Fibroblast of skin of abdomen (primary cell): ENCODE measurements at places on chromosomes 5 and 9.

DNA sequence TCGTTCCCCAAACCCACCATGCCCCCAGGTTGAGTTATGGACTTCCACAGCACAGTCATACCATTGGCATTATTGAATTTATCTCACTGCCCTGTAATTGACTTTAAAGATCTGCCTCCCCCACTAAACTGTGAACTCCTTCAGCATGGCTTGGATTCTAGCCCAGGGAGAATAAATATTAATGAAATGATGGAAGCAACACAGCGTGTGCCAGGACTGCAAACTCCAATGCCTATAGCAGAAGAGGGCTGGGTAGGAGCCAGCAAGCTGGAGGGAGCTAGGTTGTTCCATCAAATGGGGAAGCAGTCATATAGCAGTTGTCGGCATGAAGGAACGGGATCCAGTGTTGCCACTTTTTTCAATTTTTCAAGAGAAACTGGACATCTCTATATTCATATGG is 69.0 kb upstream of the MSX2 start:
- DNase-seq: no peak

DNA sequence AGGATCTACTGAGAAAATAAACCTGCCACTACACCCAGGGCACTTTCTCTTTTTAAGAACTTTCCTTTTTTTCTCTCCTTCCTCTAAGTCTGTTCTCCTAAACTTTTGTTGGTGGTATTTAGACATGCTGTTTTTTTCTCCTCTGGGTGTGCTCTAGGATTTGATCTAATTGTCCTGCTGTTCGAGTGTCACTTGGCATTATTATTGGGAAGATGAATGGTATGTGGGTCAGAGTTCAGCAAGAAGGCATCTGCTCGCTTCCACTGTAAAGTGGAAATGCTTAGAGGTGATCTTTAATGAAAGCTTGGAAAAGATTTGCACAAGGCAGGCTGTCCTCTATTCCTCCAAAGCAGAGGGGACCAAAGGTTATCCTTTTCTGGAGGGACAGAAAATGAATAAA is 1.3 kb upstream of the PLPPR1 start:
- DNase-seq: no peak

GRCh38 chr5:66255714-66256113 is 111.6 kb downstream of the SREK1 start:
- no peak for DNase-seq

GRCh38 chr5:163189023-163189553 is 248.3 kb upstream of the CCNG1 start:
- no peak for DNase-seq

DNA sequence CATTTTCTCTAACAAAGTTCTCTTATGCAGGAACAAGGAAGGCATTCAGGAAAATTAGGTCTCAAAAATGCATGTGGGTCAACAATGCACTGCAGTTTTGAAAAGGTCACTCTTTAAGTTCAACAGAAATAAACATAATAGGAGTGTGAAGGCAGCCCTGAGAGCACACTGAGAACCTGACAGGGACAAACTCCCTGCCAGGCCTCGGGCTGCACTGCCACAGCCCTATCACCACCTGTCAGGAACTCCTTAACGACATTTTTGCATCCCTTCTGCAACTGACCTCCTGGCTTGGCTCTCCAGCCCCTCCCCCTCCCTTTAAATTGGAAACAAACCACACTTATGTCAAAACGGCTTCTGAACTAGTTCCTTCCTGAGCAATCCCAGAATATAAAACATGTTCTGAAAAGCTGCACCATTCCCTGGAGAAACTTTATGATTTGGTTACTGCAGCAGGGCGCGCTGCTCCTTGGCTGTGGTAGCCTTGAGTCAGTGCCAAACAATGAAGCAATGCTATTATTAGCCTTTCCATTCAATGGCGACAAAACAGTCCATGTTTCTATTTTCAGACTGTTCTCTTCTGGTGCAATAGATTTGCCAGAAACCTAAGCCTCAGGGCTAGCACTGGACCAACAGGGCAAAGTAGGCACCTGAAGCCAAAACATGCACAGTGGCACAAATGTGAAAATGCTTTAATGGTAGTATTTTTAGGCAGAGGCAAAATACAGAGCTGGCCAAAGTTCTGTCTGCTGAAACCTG is 160.1 kb upstream of the ZNF608 start:
- DNase-seq: peak; percentile 83

DNA sequence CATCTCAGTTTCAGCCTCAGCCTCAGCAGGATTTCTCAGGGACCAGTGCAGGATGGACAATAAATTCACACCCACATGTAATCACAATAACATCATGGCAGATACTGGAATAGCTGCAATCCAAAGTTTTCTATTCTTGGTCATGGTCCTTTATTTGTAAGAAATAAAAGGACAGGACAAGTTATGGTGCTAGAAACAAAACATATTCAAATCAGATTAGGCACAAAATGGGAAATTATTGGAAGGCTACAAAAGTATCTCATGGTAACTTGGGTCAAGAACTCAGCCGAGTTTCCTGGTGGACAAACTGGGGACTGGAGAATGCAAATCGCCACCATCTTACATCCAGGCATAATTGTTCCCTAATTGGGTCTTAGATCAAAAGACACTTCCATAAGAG is 1768.2 kb upstream of the WWC1 start:
- DNase-seq: no peak

GRCh38 chr5:96001262-96001661 is 39.6 kb upstream of the ELL2 start:
- peak; percentile 32 for DNase-seq

- DNase-seq: no peak
These were observed 33.0 kb downstream of the TGFBR1 start for GRCh38 chr9:99137891-99138290.

GRCh38 chr9:135884328-135885035 is 22.9 kb downstream of the CAMSAP1 start:
- DNase-seq: peak; percentile 21

DNA sequence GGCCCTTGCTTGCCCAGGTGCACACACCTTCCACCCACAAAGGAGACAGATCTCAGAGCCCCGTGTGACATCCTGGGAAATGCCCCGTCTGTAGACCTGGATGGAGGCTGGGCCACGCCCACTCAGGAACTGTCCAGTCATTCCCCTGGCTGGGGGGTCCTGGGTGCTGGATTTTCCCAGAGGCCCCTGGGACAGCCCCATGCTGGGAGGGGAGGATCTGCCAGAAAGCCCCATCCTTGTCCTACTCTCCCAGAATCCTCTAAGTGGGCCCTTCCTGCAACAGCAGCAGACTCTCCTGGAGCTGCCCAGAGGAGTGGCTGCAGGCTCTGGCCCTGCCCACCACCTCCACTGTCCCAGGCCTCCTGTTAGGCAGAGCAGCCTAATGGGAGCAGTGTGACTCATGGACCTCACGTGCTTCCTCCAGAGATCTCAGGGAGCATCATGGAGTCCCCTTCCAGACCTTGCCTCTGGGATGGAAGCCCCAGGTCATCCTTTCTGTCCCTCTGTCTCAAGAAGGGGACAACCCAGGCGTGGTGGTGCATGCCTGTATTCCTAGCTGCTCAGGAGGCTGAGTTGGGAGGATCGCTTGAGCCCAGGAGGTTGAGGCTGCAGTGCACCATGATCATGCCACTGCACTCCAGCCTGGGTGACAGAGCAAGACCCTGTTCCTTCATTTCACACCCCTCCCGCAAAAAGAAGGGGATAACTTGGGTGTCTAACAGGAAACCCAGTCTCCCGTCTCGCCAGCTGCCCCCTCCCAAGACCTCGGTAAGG is 51.7 kb downstream of the JADE2 start:
- peak; percentile 48 for DNase-seq

GRCh38 chr9:133881671-133882381 is 110.3 kb downstream of the VAV2 start:
- no peak for DNase-seq

DNA sequence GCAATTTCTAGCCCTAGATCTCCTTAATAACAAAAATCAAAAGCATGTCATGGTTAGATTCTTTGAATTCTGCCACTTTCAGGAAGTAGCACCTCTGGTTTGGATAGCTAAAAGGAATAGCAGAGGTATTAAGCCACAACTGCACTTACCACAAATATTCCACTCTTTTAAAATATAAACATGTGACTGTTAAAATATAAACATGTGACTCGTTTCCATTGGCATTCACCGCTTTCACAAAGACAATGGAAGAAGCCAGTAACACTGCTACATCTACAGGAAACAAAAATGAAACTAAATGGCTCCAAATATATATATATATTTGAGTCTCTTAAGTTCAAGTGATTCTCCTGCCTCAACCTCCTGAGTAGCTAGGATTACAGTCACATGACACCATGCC is 222.9 kb downstream of the ARL15 start:
- peak; percentile 90 for DNase-seq

DNA sequence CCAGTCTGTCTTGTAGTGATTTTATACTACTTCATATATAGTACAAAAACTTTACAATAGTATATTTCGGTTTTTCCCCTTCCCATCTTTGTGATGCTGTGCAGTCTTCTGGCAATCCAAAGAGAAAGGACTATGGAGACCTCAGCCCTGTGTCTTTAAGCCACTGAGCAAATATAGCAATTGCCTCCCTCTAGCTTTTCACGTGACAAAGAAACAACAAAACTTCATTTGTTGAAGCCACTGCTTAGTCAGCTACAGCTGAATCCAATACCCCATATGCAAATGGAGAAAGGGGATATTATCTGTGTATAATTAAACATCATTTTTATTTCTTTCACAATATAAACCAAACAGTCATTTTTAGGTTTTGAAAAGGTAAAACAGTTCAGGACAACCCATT is 142.8 kb upstream of the STK32A start:
- DNase-seq: no peak

GRCh38 chr9:115717298-115717697 is 436.3 kb upstream of the PAPPA start:
- no peak for DNase-seq

DNA sequence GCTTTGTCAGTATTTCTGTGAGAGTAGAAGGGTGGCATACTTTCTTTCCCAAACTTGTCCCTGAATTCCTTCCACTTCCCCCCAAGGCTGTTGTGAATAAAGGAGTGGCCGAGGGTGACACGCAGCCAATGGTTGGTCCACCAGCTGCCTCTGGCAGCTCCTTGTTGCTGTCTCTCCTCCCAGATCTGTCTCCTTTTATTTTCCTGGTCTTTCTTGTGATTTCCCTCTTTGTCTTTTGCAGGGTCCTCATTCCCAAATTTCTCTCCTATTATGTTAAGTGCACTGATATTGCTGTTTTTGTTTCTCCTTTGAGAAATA is 137.5 kb upstream of the HMHB1 start:
- DNase-seq: no peak

GRCh38 chr9:127931092-127931881 is 710 bp upstream of the PIP5KL1 start:
- peak; percentile 52 for DNase-seq
